AG08396 (cell line): ENCODE measurements at places on chromosomes 4 and X.

DNA sequence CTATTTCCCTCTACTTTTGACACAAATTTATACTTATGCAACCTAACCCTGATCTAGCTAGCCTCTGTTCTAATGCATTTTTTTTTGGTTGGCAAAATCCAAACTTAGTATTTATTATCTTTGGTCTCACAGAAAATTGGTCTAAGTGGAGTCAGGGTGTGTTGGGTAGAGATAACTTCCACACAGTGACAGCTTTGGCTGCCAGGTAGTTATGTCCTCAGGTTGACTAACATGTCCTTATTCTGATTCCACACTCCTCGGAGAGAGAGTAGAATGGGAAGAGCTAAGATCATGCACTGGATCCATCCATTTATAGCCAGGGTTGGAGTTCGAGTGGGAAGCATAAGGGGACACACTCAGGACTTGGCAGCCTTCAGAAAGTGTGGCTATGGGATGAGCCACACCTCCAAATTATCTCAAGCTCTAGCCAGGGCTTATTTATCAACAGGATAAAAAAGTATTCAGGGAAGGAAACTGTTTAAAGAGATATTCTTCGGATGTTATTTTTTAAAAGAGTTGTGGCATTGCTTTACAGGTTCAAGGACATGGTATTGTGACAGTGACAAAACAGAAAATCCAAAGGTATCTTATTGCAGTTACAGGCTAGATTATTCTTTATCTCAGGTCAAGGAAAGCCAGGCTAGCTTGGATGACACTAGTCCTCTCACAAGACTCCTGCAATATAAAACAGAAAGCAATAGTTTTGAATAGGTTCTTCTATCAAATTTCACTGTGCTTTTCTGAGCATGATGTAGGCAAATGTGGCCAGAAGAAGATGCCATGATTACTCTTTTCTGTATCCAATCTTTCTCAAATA is 51.5 kb downstream of the NPY1R start:
- DNase-seq, result no peak

DNA sequence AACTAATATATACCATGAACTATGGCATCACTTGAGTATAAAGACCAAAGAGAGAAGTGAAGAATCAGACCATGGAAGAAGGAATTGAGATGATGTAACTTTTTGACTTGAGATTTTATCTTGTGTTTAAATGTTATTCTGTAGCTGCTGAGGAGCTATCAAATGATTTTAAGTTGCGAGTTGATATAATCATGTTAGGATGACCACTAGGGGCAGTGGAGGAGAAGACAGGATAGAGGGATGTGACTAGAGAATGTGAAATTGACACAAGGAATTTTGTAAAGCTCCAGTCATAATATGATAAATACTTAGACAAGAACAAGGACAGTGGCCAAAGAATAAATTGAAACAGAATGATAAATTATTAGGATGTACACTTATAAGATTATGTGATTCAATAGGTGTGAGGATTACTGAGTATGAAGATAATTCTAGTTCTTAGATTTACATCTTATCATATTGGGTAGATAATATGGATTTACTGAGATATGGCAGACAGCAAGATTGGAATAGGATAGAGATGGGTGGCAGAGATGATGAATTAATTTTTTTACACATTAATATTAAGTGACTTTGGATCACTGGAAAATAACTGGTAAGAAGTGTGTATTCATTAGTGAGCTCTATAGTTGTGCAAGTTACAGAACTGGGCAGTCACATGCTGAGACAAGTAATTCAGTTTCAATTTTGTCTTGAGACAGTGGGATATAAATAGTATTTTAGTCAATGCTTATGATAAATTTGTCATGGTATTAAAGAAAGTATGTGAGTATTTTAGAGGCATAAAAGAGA is 816.0 kb upstream of the PCDH10 start:
- no peak for DNase-seq

- DNase-seq, result no peak
Measured at GRCh38 chr4:30863021-30863420, 142.9 kb downstream of the PCDH7 start.

DNA sequence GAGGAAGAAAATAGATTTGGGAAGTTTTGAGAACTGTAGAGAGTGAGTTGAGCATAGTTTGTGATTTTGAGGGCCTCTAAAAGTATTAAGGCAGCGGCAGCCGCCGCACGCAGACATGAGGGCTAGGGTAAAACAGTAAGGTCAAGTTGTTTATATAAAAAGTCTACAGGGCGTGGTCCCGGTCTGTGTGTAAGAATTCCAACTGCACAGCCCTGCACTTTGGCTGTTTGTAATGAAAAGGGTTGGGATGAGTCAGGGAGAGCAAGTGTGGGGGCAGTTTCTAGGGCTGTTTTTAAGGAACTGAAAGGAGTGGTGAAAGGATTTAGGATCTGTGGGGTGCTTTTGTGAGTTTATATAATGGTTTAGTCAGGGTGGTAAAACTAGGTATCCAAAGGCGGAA is 55.0 kb downstream of the BEX3 start:
- no peak for DNase-seq

DNA sequence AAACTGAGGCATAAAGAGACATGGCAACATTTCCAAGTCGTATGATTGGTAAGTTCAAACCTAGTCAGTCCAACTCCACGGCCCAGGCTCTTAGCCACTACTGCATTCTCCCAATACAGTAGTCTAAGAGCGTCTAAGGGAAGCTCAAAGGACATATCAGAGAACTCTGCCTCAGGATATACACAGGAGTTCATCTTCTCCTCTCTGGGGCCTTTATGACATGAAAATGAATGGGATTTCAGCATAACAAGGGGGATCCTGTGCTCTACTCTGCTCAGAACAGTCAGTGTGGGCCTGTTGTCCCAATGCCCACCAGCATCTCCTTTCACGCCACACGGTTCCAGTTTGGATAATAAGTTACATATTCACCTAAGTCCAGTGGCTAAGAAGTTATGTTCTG is 4.2 kb downstream of the GASK1B start:
- DNase-seq, result no peak

- DNase-seq, result no peak
Measured at GRCh38 chrX:40835526-40835925, 100.2 kb upstream of the MED14 start.

DNA sequence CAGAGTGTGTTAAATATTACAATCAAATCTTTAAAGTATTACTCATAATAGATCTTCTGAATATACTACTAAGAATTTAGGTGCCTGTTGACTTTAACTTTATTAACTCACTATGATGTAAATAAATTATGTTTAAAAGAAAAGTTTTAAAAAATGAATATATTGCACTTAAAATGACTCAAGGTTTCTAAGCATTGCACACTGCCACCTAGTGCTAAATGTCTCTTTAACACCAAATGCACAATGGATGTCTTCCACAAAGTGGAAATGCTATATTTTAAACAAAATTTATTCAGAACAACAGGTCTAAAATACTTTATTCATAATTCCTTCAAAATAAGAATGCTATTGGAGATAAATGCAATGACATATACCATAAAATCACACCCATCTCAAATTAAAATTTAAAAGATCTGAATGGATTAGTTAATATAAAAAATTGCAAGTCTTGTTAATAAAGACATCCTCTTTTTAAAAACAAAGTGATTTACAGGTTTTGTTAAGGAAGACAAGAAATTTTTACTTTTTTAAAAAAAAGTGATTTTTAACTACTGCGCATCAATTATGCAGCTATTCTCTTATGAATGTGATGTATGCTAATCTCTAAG is 5.5 kb downstream of the INPP4B start:
- peak; percentile 12 for DNase-seq

- no peak for DNase-seq
Measured at GRCh38 chr4:112112590-112113170, 32.6 kb upstream of the FAM241A start.

- DNase-seq, result no peak
Measured at GRCh38 chr4:173507471-173508385, 22.3 kb downstream of the HAND2 start.

- no peak for DNase-seq
Measured at GRCh38 chr4:166981847-166982246, 252.4 kb downstream of the SPOCK3 start.

GRCh38 chr4:56250776-56251175 is 136.5 kb downstream of the AASDH start:
- no peak for DNase-seq

- DNase-seq, result no peak
Measured at GRCh38 chr4:185713731-185714130, 98.3 kb downstream of the SORBS2 start.

DNA sequence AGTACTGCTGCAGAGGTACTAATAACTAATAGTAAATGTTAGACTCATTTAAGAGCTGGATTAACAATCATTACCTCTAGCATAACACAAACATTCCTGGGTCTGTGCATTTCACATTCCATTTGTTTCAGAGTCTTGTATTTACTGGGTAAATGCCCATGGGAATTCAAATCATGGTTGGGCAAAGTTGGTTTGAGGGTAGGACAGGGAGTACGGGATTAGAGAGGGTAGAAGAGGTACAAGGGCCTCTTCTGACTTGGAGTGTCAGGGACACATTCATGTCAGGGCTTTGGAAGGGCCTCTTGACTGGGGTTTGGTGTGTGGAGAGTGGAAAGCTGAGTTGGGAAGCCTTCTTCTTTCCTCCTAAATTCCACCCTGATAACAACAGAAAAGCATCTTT is 65.9 kb downstream of the WWC2 start:
- no peak for DNase-seq

DNA sequence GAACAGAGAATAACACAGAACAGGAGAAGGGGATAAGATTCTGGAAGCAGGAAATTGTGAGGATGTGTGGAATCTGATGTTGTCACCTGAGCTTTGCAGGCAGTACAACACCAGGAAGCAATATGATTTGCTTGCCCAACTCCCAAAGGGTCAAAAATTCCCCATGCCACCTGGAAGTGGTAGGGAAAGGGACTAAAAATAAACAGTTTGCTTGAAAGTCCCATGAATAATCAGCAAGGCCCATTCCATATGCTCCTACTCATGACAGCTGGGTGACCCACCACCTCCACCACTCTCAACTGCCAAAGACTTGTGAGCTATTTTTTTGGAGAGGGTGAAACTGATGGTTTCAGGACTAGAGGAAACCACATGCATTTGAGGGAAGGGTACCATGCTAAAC is 168.4 kb downstream of the KCNIP4 start:
- no peak for DNase-seq

DNA sequence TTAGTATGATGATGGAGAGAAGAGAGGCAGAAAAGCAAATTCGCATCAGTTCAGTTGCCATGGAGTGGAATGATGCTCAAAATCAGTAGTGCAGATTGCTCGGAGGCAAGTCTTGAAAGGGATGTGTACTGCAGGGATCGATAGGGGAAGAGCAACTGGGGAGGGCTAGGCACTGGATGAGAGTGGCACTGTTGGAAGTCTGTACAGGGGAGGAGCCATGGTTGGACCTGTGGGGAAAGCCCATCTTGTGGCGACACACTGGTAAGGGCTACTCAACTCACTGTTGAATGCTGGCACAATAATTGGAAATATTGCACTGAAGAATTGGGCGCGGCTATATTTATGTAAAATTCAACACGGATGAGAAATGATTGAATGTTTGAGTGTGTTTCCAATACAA is 1.2 kb downstream of the RAB9B start:
- DNase-seq, result no peak

DNA sequence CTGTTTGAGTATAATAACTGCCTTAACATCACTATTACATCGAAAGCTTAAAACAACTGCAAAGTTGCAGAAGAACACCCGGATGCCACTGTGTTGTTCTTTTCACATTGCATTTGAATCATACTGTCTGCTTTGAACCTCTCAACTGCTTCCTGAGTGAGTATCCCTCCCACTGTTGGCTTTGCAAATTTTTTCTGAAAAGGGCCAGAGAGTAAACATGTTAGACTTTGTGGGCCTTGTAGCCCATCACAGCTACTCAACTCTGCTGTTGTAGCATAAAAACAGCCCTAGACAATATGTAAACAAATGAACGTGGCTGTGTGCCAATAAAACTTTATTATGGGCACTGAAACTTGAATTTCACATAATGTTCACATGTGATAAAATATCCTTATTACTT is 76.1 kb downstream of the NSG1 start:
- no peak for DNase-seq

GRCh38 chr4:119678761-119679160 is 50.2 kb upstream of the PDE5A start:
- DNase-seq, result no peak

DNA sequence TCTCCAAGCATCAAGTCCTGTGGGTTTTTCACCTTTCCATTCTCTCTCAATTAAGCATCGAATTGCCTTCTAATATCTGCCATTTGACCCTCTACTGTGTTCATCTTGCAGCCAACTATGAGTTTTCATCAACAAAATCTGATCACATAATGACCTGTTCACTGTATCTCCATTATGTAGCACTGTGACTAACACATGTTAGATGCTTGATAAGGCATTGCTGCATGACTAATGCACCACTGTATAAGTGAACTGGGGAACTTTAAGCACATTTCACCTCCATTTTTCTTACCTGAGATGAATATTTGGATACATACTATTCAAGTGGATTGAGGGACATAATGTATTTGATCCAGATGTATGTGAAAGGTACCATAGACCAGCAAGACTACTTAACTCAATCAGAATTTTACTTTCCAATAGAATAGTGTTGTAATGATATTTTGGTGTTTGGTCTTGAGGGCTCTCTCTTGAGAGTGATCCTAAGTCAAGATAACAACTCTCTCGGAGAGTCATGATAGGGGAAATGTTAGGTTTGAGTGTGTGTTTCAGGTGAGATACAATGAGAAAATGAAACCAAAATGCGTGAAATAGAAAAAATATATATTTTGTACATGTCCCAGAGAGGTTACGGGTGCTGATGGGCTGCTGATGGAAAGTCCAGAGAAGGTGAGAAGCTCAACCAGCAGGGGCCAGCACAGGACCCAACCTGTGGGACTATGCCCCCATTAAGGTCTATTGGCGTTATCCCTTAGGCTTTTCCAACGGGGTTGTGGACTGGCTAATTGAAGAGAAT is 60.2 kb upstream of the HS3ST1 start:
- DNase-seq, result no peak

- DNase-seq, result peak; percentile 71
Measured at GRCh38 chrX:16484338-16484737, 165.6 kb upstream of the S100G start.

DNA sequence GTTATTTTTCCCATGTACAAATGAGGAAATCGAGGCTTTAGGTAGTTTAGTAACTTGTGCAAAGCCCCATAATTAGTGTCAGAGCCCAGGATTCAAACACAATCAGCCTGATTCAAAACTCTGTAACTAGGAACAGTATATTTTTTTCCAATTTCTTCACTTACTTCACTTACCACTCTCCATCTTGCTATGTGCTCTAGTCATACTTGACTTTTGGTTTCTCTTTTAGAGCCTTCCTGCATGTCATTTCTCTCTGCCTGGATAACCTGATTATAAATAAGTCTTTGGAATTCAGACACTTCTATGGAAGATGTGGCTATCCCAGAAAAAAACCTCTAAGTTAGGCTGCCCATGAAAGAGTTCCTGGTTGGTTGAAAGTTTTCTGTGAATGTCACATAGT is 22.2 kb downstream of the SATL1 start:
- no peak for DNase-seq

- DNase-seq, result no peak
Measured at GRCh38 chr4:26400132-26400531, 79.3 kb downstream of the RBPJ start.

DNA sequence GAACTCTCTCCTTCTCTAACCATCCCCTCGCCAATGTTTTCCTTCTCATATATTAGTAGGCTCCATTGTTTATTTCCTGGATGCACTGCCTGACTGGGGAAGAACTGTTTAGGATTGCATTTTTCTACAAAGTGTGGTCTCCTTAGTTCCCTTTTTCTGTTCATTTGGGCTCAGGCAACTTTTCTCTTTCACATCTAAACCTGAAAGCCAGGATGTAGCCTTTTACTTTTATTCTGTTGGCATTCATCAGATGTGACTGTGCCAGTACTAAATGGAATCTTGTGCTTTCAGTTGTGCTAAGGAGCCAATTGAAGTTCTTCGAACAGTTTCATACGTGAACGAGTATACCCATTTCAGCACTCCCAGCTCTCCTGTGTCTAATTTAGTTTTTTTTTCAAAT is 59.8 kb downstream of the DDIT4L start:
- DNase-seq, result no peak
